ENCODE measurements at places on chromosomes 1 and 21. TPM values are rescaled to one million over a fixed set of nuclear protein-coding genes. Genes with fewer than 3 reads are reported as not detected.

The RGS8 gene
- not detected for total RNA-seq

The TSTD1 gene
- total RNA-seq: 224 TPM

The TSPEAR gene
- not detected for total RNA-seq

The REN gene
- not detected for total RNA-seq

The RAB25 gene
- total RNA-seq: 175 TPM

The PIGR gene
- total RNA-seq: 3,370 TPM

The DNALI1 gene
- not detected for total RNA-seq

The NHLH2 gene
- not detected for total RNA-seq

The AADACL4 gene
- total RNA-seq: not detected

DNA sequence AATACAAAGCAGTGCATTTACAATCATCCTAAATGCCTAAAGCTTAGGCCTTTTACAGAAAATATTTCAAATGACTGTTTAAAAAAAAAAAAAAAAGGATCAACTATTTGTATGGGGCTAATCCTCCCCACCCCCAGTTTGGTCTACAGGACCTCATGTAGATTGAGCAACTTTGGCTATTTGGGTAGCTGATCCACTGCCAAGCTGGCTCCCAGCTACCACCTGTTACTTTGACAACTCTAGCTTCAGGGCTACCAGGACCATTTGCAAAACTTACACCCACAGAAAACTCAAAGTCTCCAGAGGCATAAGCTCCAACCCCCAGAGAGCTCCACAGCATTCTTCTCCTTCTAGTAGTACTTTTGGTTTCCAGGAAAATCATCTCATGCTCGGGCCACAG, 29.4 kb downstream of the JAK1 start:
- no peak for DNase-seq

GRCh38 chr1:168161459-168161858, 17.3 kb upstream of the TIPRL start:
- no peak for DNase-seq

GRCh38 chr1:47664356-47664755, 226.5 kb downstream of the FOXD2 start:
- DNase-seq: no peak

- no peak for DNase-seq
These were observed 65.2 kb upstream of the TRABD2B start for GRCh38 chr1:48062353-48062752.

DNA sequence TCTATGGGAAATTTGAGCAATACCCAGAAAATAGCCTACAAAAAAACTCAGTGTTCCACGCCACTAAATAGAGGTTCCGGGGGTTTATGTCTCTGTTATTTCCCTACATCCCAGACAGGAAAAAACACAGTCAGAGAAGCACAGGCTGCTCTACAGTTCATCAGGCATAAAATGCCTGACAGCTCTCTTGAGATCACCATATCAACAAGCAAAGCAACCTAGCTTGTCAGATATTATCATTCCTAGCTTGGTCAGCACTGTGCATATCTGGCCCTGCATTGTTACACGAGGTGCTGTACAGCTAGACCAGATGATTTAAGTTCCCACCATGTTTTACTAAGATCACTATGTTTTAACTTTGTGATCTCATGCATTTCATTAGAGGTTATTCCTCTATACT, 172.6 kb downstream of the PTPRC start:
- DNase-seq: no peak

DNA sequence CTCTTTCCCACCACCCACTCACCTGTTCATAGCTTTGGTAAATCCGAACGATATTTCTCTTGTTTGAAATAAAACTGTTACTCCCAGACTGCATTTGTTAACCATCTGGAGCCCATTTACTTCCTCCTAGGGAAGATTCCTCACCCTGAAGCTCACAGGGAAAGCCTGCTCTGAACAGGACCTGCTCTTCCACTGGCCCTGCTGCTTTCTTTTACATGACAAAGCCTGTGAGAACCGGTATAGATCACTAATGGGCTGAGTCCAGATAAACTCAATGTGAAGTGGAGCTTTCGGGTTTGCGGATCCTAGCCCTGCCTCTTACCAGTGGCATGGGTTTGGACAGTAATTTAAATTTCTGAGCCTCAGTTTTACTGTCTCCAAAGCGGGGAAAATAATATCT, 45.2 kb downstream of the FAM163A start:
- DNase-seq: no peak

- DNase-seq: no peak
These were observed 29.8 kb downstream of the FHAD1 start for GRCh38 chr1:15276691-15277446.

- no peak for DNase-seq
These were observed 35.8 kb downstream of the FMO3 start for GRCh38 chr1:171126504-171126903.

GRCh38 chr1:187490266-187490665, 661.5 kb downstream of the PLA2G4A start:
- DNase-seq: no peak

DNA sequence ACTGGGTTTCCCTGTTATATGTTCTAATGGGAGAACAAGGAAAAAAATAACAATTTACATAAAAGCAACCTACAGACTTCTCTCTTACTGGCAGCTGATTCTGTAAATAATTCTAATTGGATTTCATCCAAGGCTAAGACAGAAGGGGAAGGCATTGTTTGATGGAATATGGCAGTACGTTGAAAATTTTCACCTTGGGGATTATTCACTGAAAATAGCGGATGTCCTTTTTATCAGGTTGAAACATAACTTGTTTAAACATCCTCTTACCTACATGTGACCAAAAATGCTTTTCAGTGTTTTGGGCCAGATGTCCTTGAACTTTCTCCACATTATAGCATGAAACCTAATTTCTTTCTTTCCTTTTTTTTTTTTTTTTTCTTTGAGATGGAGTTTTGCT, 24.9 kb downstream of the TSNAX start:
- DNase-seq: no peak

GRCh38 chr1:160565564-160565963, 13.7 kb downstream of the CD84 start:
- no peak for DNase-seq

DNA sequence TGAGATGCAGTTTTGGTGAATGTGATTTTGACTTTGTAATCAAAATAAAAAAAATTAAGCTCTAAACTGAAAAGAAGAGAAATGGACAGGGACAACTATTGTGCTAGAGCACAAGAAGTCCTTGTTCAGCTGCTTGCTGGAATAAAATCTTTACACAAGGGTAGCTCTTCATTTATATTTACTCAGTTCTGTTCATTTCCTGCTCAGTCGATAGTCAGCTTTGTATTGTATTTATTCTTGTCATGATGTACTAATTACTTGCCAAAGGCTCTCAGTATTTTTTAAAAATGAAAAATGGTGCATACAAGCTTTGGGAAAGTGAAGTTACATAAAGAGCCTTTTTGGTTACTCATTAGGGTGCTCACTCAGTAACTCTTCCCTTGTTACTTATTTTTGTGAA, 17.8 kb downstream of the F5 start:
- DNase-seq: no peak

DNA sequence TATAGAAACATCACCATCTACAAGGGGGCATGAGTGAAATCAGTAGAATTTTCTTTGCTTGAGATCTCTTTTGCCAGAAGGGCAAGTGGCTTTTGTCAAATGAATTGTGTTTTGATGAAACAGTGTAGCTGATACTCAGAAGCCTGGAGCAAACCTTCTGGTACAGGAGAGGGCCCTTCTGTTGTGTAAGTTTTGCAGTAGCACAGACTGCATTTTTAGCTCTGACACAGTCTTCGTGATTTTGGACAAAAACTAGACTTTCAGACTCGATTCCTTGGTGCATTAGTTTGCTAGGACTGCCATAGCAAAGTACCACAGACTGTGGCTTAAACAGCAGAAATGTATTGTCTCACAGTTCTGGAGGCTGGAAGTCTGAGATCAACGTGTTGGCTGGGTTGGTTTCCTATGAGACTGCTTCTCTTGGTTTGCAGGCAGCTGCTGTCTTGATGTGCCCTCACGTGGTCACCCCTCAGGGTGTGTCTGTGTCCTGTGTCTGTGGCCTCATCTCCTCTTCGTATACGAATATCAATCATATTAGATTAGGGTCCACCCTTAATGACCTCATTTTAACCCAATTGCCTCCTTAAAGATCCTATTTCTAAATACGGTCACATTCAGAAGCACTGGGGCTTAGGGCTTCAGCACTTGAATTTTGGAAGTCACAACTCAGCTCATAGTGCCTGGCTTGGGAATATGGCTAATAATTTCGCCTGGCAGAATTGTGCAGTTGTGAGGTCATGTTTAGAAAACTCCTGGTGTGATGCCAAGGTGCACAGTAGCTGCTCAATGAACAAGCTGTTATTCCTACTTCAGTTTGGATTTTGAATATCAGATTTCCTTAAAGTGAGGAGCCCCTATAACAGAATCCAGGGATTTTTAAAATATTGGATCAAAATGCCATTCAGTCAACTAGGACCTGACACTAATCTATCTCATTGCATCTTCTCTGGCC, 21.2 kb upstream of the DISC1 start:
- DNase-seq: no peak

DNA sequence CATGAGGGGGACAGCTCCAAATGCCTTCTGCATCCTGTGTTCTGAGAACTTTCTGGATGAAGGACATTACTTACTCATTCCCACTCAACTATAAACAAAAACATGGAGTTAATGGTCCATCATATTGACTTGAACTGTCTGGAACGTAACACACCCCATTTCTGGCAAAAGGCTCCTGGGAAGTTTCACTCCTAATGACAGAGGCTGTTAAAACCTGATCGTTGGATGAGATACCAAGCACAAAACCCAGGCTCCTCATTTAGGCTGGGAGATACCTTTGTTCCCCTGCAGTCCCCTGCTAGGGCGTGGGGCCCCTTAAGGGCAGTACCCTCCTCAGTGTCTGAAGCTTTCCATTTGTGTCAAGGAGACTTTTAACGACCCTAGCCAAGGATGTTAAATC, 78.9 kb downstream of the RHOU start:
- no peak for DNase-seq

DNA sequence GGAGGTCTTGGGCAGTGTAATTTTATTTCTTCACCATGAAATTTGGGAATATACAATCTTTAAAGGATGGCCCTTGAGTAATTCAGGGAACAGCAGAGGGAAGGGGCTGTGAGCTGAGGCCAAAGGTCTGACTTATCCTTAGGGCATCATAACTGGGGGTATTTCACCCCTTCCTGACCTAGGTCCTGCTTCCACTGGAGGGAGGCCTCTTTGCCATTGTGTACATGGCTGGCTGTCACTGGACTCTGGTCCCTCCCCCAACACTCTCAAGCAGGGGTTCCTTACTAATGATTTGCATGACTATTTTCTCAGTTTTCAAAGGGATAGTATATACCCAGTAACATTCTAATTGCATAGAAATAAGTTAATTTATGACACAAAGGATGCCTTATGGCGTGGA, 7.2 kb upstream of the PSRC1 start:
- DNase-seq: no peak

DNA sequence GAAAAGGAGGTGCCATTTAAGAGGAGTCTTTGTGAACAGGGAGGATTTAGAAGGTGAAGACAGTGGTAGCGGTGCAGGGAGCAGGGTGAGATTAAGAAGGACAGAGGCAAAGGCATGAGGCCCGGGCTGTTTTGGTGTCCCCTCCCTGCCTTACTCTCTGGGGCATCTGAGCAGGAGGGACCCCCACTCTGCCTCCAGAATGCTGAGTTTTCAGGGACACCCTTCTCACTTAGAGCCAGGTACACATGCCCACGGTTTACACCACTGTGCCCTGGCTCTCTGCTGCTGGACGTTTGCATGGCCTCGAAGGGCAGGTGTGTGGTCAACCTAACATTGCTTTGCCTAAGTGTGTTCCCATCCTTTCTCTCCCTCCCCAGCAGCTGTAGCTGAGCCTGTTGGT, 20.5 kb upstream of the PARP1 start:
- DNase-seq: no peak

GRCh38 chr1:155181371-155182051, 7.9 kb downstream of the TRIM46 start:
- no peak for DNase-seq

DNA sequence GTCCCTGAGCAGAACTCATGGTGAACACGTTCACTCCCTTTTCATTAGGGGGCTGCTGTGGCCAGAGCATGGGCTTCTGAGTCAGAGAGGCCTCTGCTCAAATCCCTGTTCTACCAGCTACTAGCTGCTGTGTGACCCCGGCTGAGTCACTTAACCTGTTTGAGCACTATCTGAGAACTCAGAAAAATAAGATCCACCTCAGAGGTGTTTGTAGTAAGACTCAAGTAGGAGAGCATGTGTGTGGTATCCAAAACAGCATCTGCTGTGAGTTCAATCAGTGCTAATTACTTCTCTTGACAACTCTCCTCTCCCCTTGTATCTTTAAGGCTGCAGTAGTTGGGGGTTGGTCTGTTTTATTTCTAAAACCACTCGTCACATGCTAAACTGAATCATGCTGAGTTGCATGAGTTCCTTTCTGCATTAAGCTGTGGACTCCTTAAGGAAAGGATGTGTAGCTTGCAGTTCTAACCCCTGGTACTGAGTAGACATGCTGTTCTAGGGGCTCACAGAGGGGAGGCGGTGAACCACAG, 39.7 kb upstream of the JUN start:
- DNase-seq: no peak

DNA sequence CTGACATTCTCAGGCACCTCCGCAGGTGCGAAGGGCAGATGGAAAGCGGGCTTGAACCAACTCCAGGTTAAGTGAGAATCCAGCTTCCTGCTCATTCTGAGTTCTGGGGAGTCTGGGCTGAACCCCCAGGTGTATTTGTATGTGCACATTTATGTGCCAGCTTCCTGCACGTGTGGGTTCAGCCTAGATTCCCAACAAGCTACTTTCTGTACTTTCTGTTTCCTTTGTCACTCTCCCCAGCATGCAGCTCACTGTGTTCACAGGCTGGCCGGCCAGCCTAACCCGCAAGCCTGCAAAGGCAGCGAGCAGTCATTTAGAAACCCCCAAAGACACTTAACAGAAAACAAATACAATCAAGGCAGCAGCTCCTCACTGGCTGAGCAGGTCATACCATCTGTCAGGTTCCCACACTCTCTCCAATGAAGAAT, 1.3 kb upstream of the IL19 start:
- DNase-seq: peak; percentile 35

DNA sequence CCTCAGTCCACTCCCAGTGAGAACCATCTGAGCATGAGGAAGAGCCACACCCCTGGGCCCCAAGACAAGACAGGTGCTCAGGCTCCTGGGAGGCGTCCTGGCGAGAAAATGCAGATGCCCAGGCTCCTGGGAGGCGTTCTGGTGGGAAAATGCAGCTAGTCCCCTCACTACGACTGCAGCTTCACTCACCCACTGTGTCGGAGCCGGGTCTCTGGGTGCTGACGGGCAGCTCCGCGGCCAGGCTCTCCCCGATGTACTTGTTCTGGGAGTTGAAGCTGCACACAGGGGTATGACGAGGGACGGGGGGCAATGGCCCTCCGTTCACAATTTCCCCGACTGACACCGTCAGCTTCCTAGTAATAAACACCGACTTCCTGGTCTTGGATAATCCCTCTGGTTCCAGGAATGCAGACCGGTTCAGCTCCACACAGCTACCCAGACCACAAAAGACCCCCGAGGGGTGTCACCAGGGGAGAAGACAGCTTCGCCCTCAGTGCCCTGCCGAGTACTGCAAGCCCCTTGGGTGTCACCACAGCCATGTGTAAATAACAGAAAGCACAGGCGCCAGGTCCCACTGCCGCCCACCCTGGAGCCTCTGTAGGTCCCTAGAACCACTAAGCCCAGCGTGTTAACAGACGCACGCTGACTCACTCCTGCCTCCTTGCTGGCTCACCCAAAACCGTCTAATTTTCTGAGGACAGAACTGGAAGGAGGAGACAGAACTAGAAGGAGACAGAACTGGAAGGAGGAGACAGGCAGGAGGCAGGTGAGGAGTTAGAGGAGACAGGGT, 19.5 kb downstream of the MCM3AP start:
- DNase-seq: no peak

- no peak for DNase-seq
These were observed 597.0 kb upstream of the RGS18 start for GRCh38 chr1:191561276-191561675.

GRCh38 chr1:67771749-67772148, 61.5 kb downstream of the GNG12 start:
- no peak for DNase-seq
